ENCODE measurements at places on chromosomes 12 and 14.
A peak's percentile ranks its signal among the peaks of the same experiment; 100 is the strongest.

GRCh38 chr14:32494609-32495434 lies 165.7 kb downstream of the AKAP6 start:
- no peak for DNase-seq

GRCh38 chr12:28710882-28711281 lies 438.2 kb upstream of the FAR2 start:
- no peak for DNase-seq

DNA sequence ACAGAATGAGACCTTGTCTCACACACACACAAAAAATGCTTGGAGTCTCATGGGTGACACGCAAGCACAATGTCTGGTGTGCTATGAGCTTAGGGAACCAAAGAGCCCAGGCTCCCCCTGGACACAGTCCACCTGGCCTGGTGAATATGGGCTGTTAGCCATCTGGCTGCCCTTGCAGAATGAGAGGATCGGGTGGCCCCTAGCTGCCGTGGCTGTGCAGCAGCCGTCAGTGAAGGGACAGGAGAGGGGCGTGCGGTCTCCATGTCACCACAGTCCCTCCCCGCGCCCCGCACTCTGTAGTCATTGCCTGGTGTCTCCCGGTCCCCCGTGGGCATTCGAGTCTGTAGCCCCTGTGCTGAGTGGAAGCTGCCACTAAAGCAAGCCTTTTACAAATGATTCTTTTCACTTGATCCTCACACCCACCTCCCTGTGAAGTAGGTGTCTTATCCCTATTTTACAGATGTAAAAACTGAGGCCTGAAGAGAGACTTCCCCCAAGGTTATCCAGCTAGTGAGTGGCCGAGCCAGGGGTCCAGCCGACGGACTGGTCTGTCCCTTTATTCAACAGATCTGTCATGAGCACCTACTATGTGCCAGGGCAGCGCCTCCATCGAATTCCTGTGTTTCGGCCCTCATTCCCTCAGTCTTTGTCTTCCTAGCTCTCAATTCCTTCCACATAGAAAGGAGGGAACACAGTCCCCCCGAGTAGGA lies 18.8 kb downstream of the MVK start:
- no peak for DNase-seq

DNA sequence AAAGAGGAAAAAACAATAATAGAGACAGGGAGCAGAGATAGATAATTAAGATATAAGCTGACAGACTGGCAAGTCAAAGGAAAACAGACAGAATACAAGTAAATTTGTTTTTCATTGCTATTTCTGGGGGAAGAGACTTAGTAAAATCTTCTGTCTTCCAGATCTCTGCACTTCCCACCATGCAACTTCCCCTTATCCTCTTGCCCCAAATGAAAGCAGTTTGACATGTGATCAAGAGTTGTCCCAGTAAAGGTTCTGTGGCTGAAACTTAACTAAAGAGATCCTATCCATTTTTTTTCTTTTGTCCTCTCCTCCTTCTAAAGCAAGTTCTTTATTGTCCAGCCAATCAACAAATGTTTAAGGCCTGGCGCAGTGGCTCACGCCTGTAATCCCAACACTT lies 1.5 kb upstream of the MLF2 start:
- DNase-seq: no peak

DNA sequence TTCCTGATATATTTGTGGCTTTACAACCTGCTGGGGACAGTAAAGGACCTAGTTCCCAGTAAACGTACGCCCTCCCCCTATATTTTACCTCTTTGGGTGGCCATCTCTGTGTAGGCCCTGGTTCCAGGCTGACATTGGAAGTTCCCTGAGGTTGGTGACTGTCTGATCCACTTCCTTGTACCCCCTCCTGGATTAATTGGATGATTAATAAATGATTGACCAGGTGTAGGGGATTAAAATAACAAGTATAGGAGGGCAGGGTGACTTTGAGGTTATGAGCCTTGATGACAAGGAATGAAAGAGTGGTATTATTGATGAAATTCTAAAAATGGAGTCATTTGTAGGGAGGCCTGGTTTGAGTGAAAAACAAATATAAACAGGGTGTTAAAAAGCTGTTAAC lies 9.6 kb downstream of the SUSD6 start:
- no peak for DNase-seq

GRCh38 chr14:58082011-58082410 lies 70.0 kb downstream of the ARMH4 start:
- DNase-seq: no peak

DNA sequence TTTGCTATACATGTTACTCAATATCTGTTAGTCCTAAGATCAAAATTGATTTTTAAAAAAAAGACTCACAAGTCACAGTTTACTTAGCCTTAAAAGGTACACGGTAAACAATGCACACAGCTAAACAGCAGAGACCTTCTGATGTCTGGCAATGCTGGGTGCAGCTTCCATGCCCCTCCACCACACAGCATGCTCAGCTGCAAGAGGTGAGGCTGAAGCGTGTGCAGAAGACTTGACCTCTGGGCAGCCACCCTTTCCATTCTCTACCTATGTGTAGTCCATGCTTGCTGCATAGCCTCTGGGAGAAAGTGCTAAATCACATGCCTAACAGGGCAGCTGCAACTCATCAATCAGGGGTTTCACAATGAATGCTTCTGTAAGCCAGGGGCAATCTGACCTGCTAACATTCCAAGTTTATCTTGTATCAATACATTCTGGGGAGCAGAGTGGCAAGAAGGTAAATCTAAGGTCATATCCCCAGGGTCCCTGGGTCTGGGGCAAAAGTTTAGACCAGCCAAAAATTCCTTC lies 44.5 kb upstream of the AMN1 start:
- DNase-seq: no peak

GRCh38 chr14:77565289-77565993 lies 51.0 kb downstream of the SPTLC2 start:
- no peak for DNase-seq

- no peak for DNase-seq
Observed at GRCh38 chr12:62860501-62861411, 74.2 kb downstream of the PPM1H start.

DNA sequence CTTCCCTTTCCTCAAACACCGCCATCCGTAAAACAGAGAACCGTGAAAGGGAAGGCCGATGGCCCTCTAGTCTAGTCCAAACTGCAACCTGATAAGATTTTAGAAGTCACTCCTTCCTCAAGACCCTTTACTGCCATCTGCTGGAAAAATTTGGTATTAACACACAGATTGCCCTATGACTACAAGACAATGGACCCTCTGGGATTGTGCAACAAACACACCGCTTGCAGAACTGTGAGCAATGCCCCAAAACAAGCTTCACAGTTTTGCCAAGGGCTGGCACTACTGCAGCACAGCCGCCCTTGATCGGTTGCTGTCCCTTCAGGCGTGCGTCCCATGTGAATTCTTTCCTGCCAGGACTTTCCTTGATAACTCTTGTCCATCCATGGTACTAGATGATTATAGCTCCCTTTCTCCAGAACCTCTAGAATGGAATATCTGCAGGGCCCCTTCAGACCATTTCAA lies 23.1 kb downstream of the LLPH start:
- DNase-seq: peak; percentile 89

- DNase-seq: no peak
Observed at GRCh38 chr14:73718418-73719251, 4.5 kb upstream of the PNMA1 start.

- DNase-seq: no peak
Observed at GRCh38 chr14:74491956-74492775, 939 bp downstream of the NPC2 start.

DNA sequence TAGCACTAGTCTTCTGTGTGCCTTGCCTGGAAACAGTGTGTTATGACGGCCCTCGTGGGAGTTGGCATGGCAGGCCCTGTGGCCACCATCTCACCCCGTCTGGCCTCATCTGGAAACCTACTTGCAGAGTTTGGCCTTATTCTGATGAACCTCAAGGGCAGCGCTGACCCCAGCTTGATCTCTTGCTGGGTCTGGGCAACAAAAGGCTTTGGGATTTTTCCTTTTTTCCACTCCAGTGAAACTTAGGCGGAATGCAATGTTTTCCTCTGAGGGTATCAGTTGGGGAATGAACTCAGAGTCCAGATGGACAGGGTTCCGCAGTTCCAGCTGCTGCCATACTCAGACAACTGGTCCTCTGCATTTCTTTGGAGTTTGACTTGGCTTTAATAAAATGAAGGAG lies 15.9 kb downstream of the CACNA1C start:
- DNase-seq: no peak

DNA sequence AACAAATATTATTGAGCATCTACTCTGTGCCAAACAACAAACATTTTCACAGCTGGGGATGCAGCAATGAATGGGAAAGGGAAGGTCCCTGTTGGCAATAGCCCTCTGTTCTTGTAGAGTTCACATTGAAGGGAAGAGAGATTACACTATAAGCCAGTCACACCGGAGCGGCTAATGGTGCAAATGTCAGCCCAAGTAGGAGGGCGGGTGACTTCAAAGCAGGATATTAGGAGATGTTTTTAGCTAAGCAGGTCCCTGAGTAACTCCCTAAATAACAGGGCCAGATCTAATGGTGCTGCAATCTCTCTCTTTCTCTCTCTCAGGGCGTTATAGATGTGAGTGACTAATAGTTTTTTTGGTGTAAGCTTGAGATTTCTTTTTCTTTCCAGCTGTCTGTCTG lies 30.7 kb downstream of the FLVCR2 start:
- DNase-seq: no peak

GRCh38 chr14:100498068-100498467 lies 89.1 kb downstream of the BEGAIN start:
- no peak for DNase-seq

GRCh38 chr14:72243309-72244293 lies 311.4 kb downstream of the RGS6 start:
- peak; percentile 11 for DNase-seq

GRCh38 chr14:92122761-92123160 lies 992 bp downstream of the CPSF2 start:
- no peak for DNase-seq

- no peak for DNase-seq
Observed at GRCh38 chr12:57498571-57498970, 10.7 kb downstream of the MARS1 start.

- no peak for DNase-seq
Observed at GRCh38 chr12:123526542-123527080, 6.9 kb downstream of the RILPL1 start.

- no peak for DNase-seq
Observed at GRCh38 chr12:104763168-104763805, 194.8 kb downstream of the SLC41A2 start.

- DNase-seq: no peak
Observed at GRCh38 chr14:99986396-99986795, 78.8 kb upstream of the EVL start.

- no peak for DNase-seq
Observed at GRCh38 chr14:68513137-68513536, 279.7 kb downstream of the ZFP36L1 start.

DNA sequence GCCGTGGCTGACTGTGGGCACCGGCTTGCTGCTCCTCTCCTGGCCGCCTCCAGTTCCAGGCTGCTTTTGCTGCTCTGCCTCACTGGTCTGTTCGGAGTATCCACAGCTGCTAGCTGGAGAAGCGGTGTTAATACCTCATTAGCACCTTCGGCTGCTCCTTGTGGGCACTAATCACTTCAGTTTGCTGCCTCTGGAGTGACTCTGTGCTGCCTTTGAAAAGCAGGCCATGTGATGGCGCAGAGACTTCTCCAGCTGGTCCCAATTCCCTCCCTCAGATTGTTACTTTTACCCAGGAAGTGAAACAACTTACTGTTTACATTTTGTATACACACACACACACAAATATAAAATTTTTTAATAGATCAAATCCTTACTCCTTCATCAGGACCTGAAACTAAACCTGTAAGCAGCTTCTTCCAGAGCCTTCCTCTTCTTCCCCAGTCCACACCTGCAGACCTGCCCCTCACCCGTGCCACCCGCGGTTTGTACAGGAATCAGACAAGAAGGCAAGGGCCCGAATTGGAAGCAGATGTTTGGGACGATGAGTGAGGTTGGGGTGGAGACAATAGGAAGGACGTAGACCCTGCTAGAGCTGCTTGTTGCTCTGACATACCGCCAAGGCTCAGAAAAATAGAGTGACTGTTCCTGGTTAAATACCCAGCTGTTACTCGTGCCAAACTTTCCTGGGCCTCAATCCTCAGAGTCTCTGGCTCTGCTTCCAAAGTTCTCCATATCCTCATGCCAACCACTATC lies 41.5 kb upstream of the LTBP2 start:
- DNase-seq: no peak

GRCh38 chr12:10959804-10960203 lies 20.7 kb upstream of the TAS2R14 start:
- DNase-seq: no peak

DNA sequence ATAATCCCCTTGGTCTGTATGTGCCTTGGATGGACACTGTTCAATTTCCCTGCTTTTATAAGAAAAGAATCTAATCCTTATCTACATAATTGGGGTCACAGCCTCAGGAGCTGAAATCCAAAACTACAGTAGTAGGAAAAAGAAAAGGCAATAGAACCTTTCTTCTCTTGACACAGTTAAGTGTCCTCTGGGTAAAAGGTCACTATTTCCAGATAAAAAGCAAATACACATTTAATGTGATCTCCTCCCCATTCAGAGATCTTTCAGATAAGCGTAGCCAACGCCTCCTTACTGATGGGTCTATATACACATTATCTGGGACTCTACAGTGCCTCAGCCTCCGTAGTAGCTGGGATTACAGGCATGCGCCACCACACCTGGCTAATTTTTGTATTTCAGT lies 73.4 kb downstream of the CLIP1 start:
- DNase-seq: no peak

DNA sequence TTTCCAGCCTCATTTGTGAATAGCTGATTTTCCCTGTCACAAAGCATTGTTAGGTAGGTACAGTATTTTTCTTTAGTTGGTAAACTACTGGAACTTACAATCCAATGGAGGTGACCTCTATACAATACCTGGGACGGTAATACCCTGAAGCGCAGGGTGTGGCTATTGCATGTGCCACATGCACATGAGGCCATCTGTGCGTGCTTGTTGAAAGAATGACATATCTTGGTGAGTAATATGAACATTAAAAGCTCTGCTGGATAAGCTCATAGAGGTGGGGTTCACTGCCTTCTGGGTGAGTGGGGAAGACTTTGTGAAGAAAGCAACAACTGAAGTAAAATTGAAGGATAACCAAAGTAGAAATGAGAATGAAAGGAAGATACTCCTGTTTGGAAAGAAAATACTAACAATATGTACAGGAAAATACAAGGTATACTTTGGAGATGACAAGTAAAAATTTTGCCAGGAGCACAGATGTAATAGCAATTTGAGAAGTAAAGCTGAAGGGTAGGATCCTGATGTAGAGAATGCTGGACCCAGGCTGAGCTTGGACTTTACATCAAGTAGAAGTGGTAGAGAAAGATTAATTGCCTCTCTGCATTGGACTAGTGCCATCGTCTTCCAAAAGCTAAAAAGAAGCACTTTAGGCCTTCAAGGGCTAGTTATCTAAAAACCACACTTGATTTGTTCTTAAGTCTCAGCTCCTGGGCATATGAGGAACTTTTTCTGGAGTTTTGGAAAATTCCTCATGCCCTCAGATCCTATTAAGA lies 97.1 kb downstream of the SLC38A6 start:
- no peak for DNase-seq

- DNase-seq: no peak
Observed at GRCh38 chr12:108609537-108610335, 11.9 kb upstream of the TMEM119 start.

GRCh38 chr14:74655599-74656395 lies 43.8 kb upstream of the LTBP2 start:
- no peak for DNase-seq
